ENCODE measurements at places on chromosomes 2 and 18.

DNA sequence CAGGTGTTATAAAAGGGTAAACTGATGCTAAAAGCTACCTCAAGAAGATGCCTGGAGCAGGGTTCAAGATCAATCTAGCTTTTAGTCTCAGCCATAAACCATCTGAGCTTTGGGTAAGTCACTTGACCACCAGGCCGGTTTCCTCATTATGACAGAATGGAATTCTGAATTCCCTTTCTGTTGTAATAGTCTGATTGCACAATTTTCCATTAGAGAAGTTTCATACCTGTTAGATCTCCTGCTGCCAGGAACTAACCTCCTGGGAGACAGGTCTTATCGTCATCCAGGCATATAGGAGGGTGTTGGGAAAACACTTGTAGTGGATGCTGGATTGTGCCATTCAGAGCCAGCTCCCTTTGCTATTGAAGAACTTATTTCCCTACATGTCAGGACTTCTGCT, 272.5 kb downstream of the TDRD15 start:
- no peak for DNase-seq

DNA sequence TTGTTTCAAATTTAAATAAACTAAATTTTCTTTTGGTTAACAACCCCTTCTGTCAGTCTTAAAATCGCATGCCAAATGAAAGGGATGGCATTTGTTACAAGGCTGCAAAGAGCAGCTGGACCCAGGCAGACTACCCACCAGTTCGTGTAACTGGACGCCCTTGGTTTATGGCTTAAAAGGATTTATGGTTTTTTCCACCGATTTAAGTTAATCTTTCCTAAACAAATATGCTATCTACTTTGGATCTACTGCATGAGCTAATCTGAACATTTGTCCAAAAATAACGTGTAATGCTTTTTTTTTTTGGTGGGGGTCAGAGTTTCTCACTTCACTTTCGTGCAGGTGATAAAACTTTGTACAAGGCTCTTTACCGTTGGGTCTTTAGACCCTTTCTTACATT, 62.9 kb downstream of the DIS3L2 start:
- no peak for DNase-seq

DNA sequence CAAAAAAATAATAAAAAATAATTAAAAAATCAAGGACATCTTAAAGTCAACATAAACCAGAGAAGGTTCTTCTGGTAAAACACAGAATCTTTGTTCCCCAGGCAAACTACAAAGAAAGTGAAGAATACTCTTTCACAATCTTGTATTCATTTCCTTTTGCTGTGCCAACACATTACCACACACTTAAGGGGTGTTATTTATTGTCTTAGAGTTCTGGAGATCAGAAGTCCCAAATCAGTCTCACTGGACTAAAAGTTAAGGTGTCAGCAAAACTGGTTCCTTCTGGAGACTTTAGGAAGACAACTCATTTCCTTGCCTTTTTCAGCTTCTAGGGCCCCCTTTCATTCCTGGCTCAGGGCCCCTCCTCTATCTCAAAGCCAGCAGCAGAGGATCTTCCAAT, 12.2 kb upstream of the CAB39 start:
- no peak for DNase-seq

DNA sequence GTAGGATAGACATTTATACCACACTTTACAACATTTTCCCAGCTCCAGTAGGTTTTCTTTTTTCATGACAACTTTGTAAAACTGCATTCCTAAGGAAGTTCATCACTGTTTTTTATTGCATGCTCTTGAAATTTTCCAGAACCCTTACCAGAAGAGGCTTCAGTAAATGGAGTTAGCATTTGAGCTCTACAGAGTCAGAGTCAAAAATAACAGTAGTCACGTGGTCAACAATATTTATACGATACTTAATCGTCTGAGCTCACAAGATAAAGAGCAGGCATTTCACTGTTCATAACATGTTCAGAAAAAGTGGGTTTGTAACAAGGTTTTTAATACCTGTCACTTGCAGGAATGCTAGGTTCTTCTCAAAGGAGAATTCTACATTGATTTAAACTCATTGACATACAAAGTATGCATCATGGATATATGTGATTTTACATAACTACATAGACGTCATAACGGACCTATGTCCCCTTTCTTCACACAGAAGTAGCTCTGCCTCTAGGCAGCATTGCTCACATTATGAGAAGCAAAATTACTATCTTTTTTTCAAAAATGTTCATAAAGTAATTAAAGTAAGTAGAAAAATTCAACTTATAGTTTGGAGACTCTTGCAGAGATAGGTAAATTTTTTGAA, 187.0 kb upstream of the COL3A1 start:
- DNase-seq, result no peak

DNA sequence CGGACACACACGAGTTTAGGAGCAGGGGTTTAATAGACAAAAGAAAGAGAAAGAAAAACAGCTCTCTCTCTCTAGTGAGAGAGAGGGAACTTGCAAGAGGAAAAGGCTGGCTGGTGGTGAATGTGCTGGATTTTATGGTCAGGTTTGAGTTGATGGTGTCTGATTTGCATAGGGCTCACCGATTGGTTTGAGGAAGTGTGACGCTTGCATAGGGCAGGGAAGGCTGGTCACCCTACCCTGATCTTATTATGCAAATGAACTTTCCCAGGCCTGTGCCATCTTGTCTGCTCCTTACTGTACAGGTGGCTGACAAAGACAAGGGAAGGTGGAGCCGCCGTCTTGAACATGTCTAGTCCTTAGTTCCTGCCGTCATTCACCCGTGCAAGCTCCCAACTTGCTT, 408.9 kb downstream of the RIT2 start:
- DNase-seq, result no peak

GRCh38 chr2:136534811-136535210, 230.5 kb upstream of the THSD7B start:
- DNase-seq, result no peak

DNA sequence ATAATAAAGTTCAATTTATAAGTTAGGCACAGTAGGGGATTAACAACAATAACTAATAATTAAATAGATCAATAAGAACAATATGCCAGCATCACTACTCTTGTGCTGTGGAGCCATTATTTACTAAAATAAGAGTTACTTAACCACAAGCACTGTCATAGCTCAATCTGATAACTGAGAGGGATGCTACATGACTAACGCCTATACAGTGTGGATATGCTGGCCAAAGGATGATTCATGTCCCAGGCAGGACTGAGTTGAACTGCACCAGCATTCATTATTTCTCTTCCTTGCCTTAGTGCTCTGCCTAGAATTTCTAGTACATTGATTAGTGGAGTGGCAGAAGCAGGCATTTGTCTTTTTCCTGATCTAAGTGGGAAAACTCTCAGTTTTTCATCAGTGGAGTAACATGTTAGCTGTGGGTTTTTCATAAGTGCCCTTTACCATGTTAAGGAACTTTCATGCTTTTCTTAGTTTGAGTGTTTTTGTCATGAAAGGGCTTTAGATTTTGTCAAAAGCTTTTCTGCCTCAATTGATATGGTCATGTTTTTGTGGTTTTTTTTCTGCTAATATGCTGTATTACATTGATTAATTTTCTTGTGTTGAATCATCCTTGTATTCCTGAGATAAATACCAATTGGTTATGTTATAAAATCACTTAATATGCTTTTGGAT, 21.7 kb downstream of the KIAA1328 start:
- DNase-seq, result no peak

GRCh38 chr2:112494828-112495227, 12.9 kb downstream of the TTL start:
- no peak for DNase-seq

GRCh38 chr2:24024996-24025663, 15.2 kb downstream of the MFSD2B start:
- no peak for DNase-seq

DNA sequence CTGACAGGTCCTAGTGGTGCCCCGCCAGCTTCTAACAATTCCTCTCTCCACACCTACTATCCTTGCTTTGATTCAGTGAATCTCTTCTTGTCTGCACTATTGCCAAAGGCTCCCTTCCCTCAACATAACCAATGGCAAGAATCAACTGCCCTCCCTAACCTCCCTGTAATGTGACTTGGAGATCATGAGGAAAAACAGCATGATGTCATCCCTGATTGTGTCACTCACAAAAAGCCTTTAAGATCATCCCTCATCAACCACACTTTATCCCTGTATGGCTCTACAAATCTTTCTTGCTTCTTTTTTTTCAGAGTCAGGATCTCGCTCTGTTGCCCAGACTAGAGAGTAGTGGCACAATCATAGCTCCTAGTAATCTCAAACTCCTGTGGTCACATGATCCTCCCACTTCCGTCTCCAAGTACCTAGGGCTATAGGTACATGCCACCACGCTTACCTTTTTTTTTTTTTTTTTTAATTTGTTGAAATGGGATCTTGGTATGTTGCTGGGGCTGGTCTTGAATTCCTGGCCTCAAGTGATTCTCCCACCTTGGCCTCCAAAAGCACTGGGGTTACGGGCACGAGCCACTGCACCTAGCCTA, 19.7 kb downstream of the SAP130 start:
- DNase-seq, result no peak

- no peak for DNase-seq
Observed at GRCh38 chr18:28972333-28972907, 795.5 kb upstream of the CDH2 start.

- DNase-seq, result no peak
Observed at GRCh38 chr2:111219734-111220505, 99.2 kb downstream of the BCL2L11 start.

DNA sequence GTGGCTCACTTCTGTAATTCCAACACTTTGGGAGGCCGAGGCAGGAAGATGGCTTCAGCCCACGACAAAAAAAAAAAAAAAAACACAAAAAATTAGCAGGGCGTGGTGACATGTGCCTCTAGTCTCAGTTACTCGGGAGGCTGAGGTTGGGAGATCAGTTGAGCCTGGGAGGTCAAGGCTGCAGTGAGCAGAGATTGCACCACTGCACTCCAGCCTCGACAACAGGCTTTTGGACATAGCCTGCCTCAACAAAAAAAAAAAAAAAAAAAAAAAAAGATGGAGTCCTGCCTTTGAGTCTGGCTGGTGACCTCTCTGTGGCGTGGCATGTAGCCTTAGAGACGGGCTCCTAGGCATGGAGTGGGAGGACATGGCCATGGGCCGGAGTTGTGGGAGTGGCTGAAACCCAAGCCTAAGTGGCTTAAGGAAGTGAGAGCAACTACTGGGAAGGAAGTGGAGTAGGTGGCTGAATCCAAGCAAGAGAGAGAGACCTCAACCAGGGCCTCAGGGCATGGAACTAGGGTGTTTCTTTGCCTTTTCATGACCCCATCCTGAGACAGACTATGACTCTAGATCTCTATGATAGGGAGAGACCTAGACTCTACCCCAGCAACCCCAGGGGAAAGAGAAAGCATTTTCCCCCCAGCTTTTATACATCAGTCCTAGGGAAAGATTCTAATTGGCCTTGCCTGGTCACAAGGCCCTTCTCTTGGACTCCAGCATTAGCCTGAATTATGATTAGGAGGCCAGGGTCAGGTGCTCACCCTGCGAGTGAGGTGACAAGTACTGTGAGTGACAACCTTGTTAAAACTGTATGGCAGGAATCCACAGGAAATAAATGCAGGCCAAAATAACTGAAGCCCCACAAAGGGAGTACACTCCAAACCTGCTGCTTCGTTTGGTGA, 34.2 kb downstream of the NPAS2 start:
- no peak for DNase-seq

- DNase-seq, result no peak
Observed at GRCh38 chr2:144986691-144987090, 466.8 kb upstream of the ZEB2 start.

DNA sequence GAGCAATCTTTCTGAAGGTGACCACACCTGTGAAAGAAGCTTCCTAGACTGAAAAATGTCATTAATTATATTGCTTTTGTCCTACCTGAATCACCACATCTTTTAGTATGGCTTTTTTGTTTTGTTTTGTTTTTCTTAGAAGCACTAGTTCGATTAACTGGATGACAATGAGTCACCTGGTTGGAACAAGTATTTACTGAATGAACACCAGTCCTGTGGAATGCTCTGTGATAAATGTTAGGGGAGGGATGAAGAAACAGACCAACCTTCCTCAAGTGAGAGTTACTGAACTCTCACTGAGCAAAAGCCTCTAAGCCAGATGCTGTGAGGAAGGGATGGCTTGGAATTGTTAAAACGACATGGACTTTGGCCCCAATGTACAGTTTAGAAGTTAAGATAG, 26.8 kb upstream of the DCC start:
- no peak for DNase-seq

DNA sequence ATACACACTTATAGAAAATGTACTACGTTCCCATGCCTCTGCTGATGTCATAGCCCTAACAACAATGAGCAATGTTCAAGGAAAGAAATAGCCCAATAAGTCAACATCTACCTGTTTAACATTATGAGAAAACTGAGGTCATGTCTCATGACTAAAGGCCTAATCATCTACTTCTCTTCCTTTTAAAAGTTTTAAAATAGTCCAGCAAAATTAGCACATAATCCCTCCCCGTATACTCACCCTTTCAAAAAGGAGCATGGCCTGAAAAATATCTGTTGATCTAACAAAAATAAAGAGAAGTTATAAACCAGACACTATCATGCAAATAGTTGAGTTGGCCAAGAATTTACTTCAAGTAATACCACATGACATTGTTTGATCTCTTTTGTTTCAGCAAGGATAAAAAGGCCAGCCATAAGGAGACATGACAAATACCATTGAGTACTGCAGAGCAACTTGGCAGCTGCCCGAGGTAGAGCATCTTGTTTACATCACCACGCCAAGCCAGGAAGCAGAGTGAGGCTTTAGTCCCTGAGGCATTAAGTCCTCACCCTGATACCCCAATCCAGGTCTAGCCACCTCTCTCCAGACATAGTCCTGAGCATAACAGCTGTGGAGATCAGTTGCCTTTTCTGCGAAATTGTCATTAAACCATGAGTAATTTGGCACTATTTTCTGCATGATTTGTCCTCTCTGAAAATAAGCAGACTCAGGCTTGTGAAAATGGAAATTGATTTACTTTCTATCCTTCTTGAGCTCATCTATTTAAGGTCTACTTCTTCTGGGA, 137.4 kb upstream of the ETAA1 start:
- no peak for DNase-seq

DNA sequence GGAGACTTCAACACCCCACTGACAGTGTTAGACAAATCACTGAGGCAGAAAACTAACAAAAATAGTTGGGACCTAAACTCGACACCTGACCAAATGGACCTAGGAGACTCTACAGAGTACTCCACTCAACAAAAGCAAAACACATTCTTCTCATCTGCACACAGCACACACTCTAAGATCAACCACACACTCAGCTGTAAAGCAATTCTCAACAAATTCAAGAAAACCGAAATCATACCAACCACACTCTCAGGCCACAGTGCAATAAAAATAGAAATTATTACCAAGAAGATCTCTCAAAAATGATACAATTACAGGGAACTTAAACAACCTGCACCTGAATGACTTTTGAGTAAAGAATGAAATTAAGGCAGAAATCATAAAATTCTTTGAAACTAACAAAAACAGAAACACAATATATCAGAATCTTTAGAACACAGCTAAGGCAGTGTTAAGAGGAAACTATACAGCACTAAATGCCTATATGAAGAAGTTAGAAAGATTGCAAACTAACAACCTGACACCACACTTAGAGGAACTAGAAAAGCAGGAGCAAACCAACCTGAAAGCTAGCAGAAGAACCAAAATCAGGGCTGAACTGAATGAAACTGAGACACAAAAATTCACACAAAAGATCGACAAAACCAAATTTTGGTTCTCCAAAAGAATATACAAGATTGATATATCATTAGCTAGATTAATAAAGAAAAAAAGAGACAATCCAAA, 46.3 kb downstream of the RTTN start:
- DNase-seq, result no peak
